ENCODE measurements at places on chromosomes 4 and X.
A peak's percentile ranks its signal among the peaks of the same experiment; 100 is the strongest.

GRCh38 chr4:138450546-138451275, 208.6 kb upstream of the SLC7A11 start:
- no peak for DNase-seq

GRCh38 chr4:91325495-91325894, 978.3 kb upstream of the GRID2 start:
- DNase-seq: no peak

DNA sequence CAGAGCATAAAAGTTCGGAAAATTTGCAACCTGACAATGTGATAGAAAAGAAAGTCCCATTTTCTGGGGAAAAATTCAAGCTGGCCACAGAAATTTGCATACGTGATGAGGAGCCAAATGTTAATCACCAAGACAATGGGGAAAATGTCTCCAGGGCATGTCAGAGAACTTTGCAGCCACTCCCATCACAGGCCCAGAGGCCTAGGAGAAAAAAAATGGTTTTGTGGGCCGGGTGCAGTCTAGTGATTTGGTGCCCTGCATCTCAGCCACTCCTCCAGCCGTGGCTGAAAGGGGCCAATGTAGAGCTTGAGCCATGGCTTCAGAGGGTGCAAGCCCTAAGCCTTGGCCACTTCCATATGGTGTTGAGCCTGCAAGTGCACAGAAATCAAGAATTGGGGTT, 71.2 kb downstream of the CHRNA9 start:
- DNase-seq: no peak

DNA sequence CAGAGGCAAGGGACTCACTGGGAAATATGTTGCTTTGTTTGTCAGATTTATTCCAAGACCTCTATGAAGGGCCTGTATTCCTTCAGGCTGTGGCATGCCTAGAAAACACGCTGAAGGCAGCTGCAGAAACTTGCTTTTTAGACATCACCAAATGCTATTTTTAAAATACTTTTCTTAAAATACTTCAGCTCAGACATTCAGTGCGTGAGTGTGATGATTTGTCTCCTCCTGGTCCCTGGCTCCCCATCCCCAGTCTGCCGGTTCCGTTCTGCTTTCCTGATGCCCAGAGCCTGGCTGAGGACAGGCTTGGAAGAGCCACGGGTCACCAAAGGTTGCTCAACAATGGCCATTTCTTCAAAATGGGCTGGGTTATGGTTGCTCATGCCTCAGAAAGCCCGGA, 55.0 kb downstream of the PSAPL1 start:
- DNase-seq: no peak

DNA sequence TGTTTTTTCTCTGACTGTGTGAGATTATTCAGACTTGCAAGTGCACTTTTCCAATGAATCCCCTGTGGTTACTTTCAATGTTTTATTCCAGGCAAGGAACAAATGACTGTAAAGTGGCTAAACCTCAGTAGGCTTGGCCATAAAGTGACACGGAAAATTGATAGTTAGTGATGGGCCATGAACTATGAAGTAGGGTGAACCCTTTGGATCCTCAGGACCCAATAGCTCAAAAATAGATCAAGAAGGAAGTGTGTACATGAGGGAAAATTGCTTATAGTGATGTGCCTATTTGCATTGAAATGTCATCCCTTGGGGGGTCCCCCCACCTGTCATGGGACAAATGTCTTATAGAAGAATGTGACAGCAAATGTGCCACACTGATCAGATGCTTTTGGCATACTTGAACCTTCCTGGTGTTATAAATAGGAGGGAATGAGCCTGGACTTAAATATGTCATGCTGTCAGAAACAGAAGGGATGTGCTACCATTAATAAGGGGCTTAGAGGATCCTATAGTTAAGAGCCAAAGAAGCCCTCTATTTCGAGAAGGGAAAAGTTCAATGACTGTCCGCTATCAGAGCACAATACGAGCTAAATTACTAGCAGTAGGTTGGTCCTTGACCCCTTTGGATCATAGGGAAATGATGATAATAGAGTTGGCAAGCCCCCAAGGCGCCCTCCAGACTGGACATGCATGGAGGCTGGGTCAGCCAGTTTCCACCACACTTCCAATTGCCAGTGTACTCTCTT, 30.3 kb downstream of the SLC16A2 start:
- no peak for DNase-seq

DNA sequence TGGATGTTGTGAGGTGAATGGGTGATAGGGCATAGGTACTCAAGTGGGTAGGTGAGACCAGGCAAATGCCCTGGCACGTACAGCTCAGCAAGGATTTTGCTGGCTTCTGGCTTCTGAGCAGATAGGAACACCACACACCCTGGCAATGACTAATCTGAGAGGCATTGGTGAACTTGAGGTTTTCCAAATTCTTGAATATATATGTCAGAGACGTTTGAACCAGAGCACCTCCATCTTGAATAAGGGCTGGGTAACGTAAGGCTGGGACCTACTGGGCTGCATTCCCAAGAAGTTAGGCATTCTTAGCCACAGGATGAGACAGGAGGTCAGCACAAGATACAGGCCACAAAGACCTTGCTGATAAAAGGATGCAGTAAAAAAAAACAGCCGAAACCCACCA, 204.5 kb downstream of the NLGN4X start:
- no peak for DNase-seq

- DNase-seq: no peak
These were observed 15.0 kb upstream of the PRDM8 start for GRCh38 chr4:80182237-80182866.

- no peak for DNase-seq
These were observed 435.6 kb downstream of the FAT4 start for GRCh38 chr4:125750399-125750798.

DNA sequence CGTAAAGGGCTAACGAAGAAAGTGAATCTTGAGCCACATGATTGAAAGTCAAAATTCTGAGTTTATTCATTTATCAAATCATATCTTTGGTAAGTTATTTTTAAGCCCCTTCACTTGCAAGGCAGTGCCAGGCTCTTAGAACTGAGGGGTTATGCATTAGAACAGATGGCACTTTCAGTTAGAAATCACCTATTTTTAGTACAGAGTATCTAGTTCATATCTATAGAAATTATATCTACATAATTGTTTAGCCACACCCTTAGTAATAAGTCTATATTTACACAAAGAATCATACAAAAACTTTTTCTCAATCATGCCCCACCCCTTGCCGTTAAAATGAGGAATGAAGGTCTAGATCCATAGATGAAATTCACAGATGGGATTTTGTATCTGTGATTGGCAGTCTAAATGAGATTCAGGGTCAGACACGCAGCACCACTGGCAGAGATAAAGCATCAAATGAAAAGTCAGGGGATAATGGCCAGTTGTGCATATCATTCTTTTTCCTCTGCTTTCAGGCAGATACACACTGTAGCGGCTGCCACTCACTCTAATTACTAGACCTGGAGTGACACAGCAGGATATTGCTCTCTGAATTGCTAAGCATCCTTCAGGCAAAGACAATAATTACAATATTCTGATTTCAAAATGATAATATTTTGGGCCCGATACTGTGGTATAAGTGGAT, 440.5 kb downstream of the MAPK10 start:
- no peak for DNase-seq

DNA sequence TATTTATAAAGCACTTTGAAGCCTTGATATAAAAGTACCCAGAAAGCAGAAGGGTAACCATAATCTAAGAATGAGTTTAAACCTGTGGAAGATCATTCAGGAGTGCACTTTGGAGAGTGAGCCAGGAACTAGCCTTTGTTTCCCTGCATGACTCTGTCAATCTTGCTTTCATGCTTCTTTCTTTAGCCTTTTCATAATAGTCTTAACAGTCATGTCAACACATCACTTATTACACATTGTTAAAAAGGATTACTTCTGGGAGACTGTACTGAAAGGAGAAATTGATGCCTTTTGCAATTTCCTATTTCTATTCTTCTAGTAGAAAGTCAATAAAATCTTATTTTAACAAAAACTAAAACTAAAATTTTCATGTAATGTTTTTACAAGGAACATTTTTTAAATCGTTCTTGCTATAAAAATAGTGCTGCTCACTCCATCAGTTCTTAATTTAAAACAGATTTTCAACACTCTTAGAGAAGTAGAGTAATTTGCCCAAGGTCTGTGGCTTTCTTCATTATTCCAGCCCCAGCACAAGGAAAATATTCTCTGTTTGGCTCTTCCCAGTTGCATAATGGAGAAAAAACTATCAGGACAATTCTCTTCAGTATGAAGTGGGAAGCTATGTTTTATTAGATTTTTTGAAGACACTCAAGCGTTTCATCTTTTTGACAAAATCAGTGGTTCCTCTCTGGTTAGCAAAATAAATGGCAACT, 35.4 kb upstream of the SPP1 start:
- no peak for DNase-seq

- no peak for DNase-seq
These were observed 75.9 kb upstream of the CAMK2D start for GRCh38 chr4:113837397-113837796.

- no peak for DNase-seq
These were observed 4.9 kb downstream of the CPEB2 start for GRCh38 chr4:15007201-15007600.

- no peak for DNase-seq
These were observed 37.2 kb downstream of the CPLX1 start for GRCh38 chr4:788636-789297.

DNA sequence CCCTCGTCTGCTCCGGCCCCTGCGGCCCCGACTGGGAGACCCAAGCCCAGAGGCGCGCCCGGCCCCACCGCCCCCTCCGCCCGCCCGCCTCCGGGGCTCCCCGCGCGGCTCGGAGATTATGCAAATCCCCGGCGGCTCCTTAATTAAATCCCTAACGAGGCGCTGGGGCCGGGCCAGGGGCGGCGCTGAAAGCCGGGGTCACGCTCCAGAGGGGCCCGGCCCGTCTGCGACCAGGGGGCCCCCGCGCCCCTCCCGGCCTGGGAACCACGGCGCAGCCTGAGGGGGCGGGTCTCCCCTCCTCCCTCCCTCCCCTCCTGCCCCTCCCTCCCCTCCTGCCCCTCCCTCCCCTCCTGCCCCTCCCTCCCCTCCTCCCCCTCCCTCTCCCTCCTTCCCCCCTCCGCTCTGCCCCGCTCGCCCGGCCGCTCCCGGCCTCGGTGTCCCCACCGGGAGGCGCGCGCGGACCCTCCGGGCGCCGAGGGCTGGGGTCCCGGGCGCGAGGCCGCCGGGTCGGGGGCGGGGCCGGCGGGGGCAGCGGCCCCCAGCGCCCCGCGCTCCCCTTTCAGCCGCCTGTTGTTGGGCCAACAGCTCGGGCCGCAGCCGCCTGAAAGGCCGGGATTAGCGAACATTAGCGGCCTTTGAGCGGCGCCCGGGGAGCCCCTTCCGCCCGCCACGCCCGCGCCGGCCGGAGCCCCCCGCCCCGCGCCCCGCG, 25.9 kb upstream of the FGFR3 start:
- peak; percentile 54 for DNase-seq

DNA sequence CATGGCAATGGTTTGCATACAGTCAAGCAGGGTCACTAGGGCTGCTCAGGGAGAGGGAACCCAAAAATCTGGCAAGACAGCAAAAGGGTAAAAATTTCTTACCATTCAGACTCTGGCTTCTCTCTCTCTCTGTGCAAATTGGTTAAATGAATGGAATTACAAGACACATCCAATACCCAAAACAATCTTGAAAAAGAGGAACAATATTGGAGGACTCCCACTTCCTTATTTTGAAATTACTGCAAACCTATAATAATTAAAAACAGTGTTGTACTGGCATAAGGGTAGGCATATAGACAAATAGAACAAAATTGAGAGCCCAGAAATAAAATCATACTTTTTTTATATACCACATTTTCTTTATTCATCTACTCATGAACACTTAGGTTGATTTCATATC, 24.1 kb downstream of the ETDA start:
- no peak for DNase-seq

DNA sequence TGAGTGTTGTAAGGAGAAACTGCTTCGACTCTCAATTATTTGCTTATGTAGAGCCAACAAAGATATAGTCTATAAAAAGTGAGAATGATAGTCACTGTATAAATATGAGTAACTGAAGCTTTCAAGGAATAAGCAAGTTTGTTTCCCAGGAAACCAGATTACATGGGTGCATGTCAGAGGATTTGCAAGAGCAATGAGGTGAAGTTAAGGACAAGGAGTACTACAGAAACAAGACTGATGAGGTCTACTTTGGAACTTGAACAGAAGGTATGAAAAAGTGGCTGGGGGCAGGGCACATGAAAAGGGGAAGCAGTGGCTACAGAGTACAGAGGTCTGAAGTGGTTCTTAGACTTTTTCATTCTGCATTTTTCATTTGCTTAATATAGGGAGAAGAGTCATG, 321.0 kb upstream of the CXXC4 start:
- no peak for DNase-seq

GRCh38 chr4:1060621-1061020, 49.2 kb downstream of the FGFRL1 start:
- DNase-seq: no peak

DNA sequence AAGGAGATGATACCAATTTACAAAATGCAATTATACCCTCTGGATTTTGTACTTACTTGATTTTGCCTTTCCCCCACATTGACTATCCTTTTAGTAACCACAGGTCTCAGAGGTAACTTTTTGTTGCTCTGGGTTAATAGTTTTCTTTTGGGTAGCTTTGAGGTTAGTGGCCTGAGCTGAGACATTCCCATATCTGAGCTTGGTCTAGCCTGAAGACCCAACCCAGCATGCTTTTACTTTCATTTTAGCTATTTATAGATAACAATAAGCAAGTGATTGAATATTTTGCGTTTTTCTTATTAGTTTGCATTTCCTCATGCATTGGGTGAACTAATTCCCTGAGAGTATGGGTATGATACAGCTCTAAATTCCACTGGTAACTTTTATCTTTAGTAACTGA, 11.8 kb downstream of the HTN1 start:
- DNase-seq: no peak

DNA sequence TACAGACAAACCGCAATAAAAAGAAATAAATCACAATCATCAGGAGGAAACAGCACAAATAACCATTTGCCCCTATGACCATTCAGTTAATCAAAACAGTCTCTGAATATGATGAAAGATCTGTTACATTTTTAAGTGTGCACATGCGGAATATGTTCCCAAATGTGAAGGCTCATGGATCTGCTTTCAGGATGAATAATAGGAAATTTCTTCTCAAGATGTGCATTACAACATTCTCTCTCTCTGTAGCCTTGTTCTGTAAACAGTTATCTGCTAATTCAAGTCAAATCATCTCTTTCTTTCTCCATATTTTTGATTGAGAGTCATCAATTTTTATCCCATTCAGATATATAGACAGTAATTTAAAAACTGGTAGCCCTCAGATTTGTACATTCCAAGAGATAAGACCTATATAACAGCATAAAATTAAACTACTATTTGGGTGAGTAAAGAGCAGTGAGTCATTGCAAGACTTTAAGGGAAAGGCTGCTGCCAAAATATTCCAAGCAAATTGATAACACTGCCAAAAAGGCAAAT, 433.9 kb upstream of the ATOH1 start:
- no peak for DNase-seq

GRCh38 chrX:25181775-25182174, 166.0 kb upstream of the ARX start:
- no peak for DNase-seq

DNA sequence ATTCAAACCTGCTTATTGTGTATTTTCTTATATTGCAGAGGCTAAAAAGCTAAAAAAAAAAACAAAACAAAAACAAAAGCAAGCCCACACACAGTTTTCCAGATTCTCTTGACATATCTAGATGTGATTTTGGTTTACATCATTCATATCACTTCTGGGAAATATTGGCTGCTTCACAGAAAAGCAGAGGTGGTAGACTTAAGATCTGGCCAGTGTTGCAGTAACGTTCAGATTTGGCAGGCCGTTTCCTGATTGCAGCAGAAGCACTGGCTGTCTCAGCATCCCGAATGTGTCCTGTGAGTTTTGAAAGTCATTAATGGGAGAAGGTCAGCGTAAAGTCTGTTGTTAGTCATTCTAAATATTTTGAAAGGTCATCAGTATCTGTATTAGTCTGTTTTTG, 2062.0 kb downstream of the ARAP2 start:
- no peak for DNase-seq
